ELF-1 (cell line): ENCODE measurements at places on chromosomes 5 and 9.
A peak's percentile ranks its signal among the peaks of the same experiment; 100 is the strongest.

GRCh38 chr5:149990518-149991376 lies 9.7 kb downstream of the TIGD6 start:
- peak; percentile 45 for DNase-seq

- peak; percentile 56 for DNase-seq
Observed at GRCh38 chr5:172740428-172741205, 30.4 kb downstream of the DUSP1 start.

GRCh38 chr9:78601957-78602565 lies 305.1 kb downstream of the PSAT1 start:
- peak; percentile 6 for DNase-seq

DNA sequence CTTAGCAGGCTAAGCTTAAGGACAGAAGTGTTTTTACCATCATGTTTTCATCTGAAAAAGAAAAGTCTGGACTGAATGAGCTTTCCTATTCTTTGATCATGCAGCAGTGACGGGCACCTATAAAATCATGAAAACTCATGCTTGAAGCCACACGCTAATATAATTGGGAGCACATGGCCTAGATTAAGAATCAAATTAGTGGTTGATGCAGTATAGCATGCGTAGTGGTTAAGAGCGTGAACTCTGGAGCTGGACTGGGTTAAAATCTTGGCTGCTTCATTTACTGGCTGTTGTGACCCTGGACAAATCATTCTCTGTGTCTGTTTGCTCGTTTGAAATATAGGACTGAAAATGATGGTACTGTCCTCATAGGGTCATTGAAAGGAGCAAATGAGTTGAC lies 49.9 kb upstream of the IL13 start:
- no peak for DNase-seq

- no peak for DNase-seq
Observed at GRCh38 chr9:72150127-72150526, 887 bp downstream of the GDA start.

- DNase-seq, result no peak
Observed at GRCh38 chr5:94082405-94082804, 341.0 kb upstream of the POU5F2 start.

DNA sequence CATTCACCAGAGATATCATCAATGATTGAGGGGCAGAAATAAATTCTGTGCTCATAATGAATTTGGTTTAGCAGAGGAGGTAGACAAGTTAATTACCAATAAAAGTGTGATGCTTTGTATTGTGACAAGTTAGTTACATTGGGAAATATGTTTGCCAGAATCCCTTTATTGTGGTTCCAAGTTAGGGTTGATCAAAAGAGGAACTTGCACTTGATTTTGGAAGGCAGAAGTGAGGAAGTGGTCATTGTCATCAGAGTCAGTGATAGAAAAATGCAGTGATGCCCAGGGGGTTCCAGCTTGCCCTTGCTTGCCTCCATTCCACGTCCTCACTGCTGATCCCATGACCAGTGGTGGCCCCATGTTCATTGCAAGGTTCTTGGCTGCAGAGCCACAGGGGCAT lies 69.7 kb downstream of the SVEP1 start:
- no peak for DNase-seq

DNA sequence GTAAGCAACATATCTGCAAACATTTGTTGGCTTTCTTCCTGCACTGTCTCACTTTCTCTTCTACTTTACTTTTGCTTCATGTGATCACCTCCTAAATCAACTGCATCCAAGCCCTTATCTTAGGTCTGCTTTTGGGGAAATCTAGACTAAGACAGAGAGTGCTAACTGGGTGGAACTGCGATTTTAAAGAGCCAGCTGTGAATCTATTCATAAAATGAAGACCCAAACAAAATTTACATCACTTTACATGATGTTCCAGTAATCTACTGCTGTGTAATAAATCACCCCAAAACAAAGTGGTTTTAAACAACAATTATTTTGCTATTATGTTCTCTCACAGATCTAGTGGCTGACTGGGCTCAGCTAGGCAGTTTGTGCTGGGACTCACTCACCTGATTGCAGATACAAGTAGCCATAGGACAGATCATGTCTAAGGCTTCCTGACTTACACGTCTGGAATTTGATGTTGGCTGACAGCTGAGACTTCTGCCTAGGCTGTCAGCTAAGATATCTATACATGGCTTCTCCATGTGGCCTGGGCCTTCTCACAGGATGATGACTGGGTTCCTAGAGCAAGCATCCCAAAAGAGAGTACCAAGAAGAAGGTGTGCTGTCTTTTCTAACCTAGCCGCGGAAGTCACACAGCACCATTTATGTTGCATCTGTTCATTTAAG lies 145.1 kb upstream of the TBCA start:
- DNase-seq, result no peak

DNA sequence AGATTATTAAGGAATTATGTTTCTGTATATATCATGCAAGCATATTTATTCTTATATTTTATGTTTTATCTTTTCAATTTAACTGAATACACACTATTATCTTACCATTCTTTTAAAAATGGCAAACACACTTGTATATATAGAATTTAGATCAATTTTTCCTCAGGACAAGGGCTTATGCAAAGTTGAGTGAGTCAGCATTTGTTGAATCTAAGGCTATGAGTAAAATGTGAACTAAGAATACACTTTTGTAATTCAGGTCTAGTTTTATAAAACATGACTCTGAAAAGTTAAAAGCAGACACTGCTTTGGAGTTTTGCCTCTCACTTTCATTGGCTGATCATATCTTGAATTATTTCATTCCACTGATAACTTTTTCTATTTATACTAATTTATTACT lies 127.8 kb downstream of the FOCAD start:
- no peak for DNase-seq

DNA sequence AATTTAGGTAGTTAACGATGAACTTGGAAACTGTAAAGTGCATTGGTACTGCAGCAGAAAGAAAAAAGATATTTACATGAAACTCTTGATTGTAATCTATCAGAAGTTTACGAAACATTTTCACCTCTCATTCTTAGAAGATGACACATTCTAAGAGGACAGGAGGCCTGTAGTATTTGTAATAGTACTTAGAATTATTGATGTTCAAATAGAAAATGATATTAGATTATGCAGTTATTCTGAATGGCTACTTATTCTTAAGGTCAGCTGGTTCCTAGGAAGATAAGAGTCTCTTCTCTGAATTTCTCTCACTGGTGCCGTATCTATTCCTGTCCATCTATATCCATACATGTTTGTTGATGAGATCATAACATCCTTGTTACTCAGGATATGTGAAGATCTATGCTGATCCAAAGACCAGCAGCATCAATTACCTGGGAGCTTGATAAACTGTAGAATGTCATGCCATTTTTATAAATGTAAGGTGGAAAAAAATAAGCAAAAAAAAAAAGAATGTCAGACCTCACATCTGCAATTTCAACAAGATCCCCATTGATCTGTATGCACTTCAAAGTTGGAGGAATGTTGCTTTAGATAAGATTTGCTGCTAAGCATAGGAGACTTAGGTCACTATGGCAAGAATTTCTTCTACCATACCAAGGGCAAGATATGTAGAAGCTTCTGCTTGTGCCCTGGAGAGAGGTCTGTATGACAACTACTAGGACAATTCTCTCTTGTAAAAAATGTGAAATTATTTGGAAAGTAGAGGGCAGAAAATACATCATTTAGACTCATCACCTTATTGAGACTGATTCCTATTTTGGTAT lies 42.4 kb upstream of the RICTOR start:
- no peak for DNase-seq

GRCh38 chr9:36322462-36322861 lies 64.2 kb upstream of the GNE start:
- no peak for DNase-seq

DNA sequence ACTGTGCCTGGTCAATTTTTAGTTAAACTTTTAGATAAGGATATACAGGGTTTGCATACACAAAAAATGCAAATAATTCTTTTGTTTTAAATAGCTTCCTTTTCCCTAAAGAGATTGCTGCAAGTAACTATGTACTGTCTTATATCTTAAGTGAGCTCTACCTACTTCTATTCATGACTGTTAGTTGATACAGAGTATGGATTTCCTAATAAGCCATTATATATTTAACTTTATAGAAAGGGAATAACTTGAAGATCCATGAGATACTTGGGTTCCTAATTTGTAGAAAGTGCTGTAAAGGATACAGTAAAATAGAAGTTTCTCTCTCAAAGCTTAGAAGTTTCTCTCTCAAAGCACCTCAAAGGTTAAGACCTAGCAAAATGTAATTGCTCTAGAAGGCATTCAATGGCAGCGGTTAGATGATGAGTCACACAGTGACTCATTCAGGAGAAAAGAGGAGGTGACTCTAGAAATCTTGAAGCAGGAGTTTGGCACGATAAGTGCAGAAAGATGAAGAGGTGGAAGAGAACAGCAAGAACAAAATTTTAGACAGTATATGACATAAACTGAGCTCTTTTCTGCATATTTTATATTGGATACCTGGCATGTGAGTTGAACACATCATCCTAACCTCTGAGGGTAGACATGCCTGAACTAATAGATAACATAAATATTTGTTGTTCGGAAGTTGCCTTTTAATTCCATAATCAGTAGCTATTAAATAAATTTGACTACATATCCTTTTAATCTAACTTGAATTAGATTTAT lies 5.5 kb upstream of the DNAJC21 start:
- DNase-seq, result no peak

- DNase-seq, result no peak
Observed at GRCh38 chr5:9655641-9656040, 25.5 kb upstream of the TAS2R1 start.

- no peak for DNase-seq
Observed at GRCh38 chr5:77531297-77531696, 39.2 kb upstream of the WDR41 start.

- DNase-seq, result no peak
Observed at GRCh38 chr9:109496841-109497225, 1.3 kb downstream of the PTPN3 start.

DNA sequence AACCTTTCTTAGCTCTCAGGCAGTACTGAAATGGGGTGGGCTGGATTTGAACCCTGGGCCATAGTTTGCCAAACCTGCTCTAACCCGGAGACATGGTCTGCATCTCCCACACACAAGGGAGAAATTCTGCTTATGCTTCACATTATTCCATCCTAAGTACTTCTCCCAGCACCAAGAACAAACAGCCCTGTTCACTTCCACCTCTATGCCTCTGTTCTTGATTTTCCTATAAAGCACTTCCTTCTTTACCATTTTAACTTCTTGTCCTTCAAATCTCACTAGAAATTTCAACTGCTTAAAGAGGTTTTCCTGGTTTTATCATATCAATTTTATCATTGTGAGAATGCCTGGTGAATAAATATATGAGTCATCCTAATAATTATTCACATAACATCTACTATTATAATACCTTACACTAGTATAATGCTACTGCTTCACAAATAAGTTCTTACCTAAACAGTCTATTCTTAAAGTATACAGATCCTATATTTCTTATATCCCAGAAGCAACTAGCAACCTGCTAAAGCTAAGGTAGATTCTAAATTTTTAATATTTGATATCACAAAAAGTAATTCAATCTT lies 12.7 kb downstream of the FEM1C start:
- no peak for DNase-seq

DNA sequence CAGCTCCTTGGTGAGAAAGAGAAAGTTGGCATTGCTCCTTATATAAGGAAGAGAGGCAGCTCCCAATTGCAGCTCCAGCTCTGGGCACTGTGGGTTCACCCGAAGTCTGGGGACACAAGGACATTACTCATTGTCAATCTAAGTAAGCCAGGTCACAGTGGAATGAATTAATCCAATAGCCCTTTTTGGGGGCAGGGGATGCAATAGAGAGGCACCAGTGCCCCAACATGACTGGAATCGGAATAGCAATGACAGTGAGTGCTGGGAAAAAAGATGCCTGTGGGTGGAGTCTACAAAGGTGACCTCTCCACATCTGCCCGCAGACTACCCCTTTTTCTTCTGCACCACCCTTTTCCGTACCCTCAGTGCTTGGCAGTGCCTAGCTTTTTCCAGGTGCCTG lies 11.1 kb upstream of the NEUROG1 start:
- no peak for DNase-seq

- no peak for DNase-seq
Observed at GRCh38 chr5:34484216-34484920, 171.8 kb upstream of the RAI14 start.

DNA sequence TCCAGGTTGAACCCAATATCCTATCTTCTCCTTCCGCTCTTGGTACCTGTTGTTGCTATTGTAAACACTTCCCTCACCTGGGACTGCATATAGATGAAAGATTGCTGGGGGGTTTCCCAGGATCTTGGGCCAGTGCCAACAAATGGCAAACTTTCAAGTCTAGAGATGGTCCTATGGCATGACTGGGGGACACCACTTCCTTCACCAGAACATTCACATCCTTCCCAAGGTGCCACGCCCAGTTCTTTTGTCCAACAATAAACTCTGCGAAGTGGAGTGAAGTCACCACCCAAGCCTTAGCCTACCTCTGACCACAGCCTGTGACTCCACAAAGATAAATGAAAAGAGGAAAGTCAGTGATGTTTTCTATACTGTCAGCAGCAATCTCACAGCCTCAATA lies 34.4 kb downstream of the DOCK8 start:
- DNase-seq, result no peak

- no peak for DNase-seq
Observed at GRCh38 chr9:100229136-100229535, 123.6 kb downstream of the TEX10 start.

- DNase-seq, result no peak
Observed at GRCh38 chr5:179868541-179868940, 9.9 kb upstream of the MRNIP start.

GRCh38 chr5:38292228-38292627 lies 33.9 kb downstream of the EGFLAM start:
- no peak for DNase-seq

- DNase-seq, result no peak
Observed at GRCh38 chr5:107467137-107467932, 203.4 kb downstream of the EFNA5 start.

DNA sequence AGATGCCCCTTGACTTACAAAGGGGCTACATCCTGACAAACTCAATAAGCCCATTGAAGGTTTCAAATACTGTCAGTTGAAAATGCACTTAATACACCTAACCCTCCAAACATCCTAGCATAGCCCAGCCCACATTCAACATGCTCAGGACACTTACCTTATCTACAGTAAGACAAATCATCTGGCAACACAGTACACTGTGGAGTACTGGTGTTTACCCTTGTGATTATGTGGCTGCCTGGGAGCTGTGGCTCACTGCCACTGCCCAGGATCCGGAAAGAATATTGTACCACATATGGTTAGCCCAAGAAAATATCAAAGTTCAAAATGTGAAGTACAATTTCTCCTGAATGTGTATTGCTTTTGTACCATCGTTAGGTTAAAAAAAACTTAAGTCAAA lies 562.2 kb downstream of the HTR1A start:
- DNase-seq, result no peak

DNA sequence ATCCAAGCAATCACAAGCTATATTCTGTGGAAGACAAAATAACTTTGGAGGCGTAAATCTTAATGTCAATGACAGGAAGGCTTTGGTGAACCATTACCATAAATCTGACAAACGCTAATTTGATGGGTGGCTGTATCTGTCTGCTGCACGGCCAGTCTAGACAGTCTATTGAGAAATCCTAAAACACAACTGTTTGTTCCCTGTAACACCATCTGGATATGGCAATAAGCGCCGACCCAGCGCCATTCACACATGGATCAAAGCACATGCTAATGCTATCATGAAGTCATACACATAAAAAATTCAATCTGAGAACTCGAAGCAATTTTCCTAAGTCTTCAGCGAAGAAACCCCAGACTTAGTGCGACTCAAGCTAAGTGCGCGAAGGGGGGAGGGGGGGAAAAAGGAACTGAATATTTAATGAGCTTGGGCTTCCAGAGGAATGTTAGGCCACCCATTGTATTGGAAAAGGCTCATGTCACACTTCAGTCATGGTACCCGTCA lies 95.1 kb downstream of the ARL15 start:
- peak; percentile 58 for DNase-seq

- DNase-seq, result no peak
Observed at GRCh38 chr9:121445986-121446385, 53.7 kb downstream of the GGTA1 start.
